ENCODE measurements at places on chromosomes 4 and X. TPM values are rescaled to one million over a fixed set of nuclear protein-coding genes. Genes with fewer than 3 reads are reported as not detected.

CXorf49 gene
- total RNA-seq = not detected

APLN gene
- total RNA-seq = 11.6 TPM

ANOS1 gene
- total RNA-seq = 3.5 TPM

DNA sequence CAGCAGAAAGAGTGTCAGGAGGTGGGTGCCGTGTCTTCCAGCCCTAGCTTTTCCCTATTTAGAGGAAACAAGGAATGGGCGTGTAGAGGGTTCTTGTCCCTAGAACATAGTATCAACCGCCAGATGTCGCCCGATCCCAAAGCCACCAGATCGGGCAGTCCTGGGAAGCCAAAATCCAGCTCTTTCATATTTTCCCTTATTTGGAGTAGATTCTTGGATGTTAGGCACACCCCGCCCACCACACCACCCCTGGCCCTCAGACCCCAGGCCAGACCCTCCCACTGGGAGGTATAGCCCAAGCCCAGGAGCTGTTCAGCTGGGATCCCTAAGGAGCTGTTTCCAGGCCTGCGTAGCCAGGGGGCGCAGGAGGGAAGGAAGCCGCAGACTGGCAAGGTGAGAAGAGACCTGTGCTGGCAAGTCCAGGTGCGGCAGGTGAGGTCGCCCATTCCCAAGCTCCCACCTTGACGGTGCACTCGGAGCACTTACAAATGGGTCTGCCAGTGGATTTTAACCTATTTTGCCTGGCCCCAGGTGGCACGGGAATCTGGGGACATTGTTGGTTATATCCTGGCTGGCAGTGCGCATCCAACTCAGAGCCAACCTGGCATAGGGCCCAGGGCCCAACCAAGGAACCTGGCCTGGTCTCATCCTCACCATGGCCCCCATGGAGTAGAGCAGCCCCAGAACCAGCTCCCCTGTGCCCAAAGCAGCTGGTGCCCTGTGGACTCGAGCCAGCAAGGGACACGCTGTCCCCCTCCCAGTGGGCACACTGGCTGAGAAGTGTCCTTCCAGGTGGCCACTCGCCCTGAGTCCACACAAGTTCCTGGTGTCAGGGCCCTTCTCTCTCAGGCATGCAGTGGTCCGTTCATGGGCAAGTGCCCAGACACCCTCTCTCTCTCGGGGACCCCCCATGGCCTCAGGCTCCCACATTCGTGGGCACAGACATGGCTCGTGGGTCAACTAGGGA lies 811 bp downstream of the FLNA start:
- H3K4me3 ChIP-seq = peak overlapping the region; percentile 64
- peaks cover 29% of the 10 kb centered on the region for H3K4me1 ChIP-seq
- H3K36me3 ChIP-seq = no peaks in the 10 kb centered on the region
- H3K27me3 ChIP-seq = no peaks in the 10 kb centered on the region
- peak; percentile 85 for DNase-seq

DNA sequence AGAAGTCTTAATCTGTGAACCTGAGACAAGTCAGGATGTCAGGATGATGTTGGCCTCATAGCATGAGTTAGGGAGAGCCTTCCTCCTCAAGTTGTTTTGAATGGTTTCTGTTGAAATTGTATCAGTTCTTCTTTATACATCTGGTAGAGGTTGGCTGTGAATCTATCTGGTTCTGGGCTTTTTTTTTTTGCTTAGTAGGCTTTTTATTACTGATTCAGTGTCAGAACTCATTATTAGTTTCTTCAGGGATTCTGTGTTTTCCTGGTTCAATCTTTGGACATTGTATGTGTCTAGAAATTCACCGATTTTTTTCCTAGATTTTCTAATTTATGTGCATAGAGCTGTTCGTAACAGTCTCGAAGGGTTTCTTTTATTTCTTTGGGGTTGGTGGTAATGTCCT lies 14.9 kb downstream of the GLUD2 start:
- no peak for DNase-seq
- no peak overlapping the region for H3K27ac ChIP-seq
- no peaks in the 10 kb centered on the region for H3K27me3 ChIP-seq
- H3K4me1 ChIP-seq = no peaks in the 10 kb centered on the region
- no peaks in the 10 kb centered on the region for H3K36me3 ChIP-seq
- no peak overlapping the region for H3K4me3 ChIP-seq

- H3K4me3 ChIP-seq = no peak overlapping the region
- peaks cover 22% of the 10 kb centered on the region for H3K36me3 ChIP-seq
These were observed 180.4 kb downstream of the AFAP1 start for GRCh38 chr4:7759216-7759615.

GRCh38 chrX:16603822-16604221 lies 46.1 kb upstream of the S100G start:
- no peak overlapping the region for H3K4me3 ChIP-seq
- peak; percentile 86 for DNase-seq
- no peaks in the 10 kb centered on the region for H3K27me3 ChIP-seq
- H3K36me3 ChIP-seq = peaks cover 3% of the 10 kb centered on the region

- H3K36me3 ChIP-seq = no peaks in the 10 kb centered on the region
- 0 out of 2 replicates have a peak, but pooled peaks cover 8% of the 10 kb centered on the region for H3K27me3 ChIP-seq
These were observed 64.6 kb downstream of the COX7B2 start for GRCh38 chr4:46844325-46844917.

DNA sequence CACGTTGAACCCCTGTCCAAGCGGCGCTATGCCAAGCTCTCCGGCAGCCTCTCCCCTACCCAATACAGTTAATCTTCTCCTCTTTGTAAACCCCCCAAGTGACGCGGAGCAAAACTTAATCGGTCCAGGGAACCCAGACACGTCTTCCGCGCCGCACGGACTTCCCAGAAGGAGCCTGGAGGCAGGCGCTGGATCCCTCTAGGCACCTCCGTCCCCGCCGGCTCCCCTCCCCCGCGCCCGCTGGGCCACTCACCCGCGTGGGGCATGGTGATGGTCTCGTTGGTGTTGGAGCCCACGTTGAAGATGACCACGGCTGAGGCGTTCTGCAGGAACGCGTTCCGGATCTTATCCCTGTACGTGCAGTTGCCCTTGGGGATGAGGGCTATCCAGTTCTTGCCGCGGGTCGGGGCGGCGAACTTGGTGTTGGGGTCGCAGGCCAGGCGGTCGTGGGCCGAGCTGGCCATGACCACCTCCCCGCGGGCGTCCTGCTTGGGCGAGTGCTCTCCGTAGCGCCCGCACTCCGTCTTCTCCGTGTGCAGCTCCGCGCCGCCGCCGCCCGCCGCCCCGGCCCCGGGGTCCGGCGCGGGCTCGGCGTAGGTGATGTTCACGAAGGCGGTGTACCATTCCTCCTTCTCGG lies 1.1 kb downstream of the RNF150 start:
- peak overlapping the region; percentile 78 for H3K4me3 ChIP-seq
- H3K27ac ChIP-seq = no peak overlapping the region
- H3K4me1 ChIP-seq = peaks cover 4% of the 10 kb centered on the region
- no peak for DNase-seq
- no peaks in the 10 kb centered on the region for H3K36me3 ChIP-seq
- peaks cover 90% of the 10 kb centered on the region for H3K27me3 ChIP-seq

DNA sequence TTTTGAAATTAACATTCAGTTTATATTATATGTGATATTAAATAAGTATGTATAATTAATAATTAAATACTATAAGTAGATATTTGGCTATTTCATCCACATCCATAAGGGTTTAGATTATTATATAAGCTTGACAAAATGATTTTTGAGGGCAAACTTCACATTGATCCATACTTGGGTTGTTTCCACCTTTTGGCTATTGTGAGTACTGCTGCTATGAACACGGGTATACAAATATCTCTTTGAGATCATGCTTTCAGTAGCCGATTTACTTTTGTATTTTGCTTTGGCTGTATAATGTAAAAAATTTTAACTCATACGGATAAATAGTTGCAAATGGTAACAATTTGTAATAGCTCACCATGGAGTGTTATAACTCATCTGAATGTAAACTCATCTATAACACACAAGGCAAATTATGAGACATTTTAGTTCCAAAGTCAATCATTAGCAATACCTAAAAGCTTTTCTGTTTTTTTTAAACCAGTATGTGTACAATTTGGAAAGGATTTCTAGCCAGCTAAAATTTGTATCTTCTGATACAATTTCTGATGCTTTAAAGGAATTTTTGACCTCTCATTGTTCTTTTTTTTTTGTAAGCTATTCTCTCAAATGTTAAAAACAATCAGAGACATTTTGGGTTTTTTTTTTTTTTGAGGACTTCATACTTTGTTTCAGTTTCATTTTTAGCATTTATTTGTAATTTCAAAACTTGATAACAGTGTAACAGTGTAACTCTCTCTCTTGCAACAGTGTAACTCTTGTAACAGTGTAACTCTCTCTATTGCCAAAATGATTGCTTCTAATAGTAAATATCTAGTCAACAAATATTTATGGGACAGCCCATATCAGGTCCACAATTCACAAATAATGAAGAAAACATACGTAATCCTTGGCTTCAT lies 51.8 kb upstream of the ARX start:
- no peak overlapping the region for H3K27ac ChIP-seq
- H3K36me3 ChIP-seq = no peaks in the 10 kb centered on the region
- H3K4me3 ChIP-seq = no peak overlapping the region
- no peaks in the 10 kb centered on the region for H3K4me1 ChIP-seq
- H3K27me3 ChIP-seq = 0 out of 2 replicates have a peak, but pooled peaks cover 14% of the 10 kb centered on the region

Measured in PC-3 (cell line).